ENCODE measurements at places on chromosomes 2 and 18.

DNA sequence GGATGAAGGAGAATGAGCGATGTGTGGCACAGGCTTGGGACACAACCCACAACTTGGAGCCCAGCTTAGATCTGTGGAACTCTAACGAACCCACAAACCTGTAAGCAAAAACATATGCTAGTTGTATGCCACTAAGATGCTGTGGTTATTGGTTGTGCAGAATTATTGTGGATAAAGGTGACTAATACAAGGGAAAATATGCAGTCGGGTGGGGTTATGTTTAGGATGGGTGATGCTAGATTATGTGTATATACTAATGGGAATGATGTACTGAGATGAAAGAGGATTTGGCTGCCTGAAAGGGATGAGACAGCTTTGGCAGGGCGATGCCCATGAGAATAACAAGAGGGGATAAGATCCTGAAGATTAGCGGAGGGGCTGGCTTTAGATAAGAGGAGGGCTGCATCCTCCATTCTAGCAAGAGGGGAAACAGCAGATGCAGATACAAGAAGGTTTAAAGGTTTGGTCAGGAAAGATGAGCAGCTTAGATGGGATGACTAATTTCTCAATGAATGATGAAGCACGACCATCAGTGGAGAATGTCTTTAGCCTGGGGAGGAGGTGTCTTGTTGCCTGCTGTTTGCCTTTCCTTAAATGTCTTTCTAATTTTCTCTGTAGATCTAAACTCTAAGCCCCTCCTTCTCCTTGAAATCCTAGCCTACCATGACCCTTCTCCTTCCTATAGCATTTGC, 49.6 kb downstream of the GALNT14 start:
- DNase-seq: no peak

DNA sequence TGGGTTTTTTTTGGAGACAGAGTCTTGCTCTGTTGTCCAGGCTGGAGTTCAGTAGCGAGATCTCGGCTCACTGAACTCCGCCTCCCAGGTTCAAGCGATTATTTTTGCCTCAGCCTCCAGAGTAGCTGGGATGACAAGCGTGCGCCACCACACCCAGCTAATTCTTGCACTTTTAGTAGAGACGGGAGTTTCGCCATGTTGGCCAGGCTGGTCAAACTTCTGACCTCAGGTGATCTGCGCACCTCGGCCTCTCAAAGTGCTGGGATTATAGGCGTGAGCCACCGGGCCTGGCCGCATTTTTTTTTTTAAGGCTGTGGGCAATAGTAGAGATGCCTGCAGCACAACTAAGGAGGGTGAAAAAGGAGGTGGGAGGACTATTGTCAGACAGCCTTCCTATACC, 41.7 kb upstream of the ZNF532 start:
- DNase-seq: no peak

DNA sequence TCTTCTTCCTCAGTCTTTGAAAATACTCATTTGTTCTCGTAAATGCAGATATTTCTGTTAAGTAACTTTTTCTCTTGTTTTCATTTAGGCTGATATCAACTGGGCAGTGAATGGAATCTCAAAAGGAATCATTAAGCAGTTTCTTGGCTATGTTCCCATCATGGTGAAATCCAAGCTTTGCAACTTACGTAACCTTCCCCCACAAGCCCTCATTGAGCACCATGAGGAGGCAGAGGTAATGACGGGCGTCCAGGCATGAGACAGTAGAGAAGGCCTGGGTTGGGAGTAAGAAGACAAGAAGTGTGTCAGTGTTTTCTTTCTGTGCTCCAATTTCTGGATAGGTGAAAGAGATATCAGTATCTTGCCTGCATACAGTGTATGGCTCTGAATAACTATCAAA, 5.1 kb downstream of the POLR1B start:
- DNase-seq: no peak

DNA sequence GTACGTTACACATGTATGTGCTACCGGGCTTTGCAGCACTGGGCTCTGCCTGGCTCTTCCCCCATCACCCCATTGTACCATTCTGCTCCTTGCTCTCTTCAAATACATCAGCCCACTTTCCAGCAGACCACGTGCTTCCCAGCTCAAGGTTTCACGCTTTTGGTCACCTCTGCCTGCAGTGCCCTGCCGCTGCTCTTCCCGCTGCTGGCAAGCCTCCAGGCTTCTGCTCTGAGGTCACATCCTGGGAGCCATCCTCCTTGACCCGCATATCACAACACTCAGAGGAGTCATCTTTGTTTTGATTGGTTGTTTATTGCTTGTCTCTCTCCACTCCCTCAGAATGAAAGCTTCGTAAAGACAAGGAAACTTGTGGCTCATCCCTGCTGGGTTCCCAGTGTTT, 34.1 kb downstream of the KIF5C start:
- DNase-seq: no peak

DNA sequence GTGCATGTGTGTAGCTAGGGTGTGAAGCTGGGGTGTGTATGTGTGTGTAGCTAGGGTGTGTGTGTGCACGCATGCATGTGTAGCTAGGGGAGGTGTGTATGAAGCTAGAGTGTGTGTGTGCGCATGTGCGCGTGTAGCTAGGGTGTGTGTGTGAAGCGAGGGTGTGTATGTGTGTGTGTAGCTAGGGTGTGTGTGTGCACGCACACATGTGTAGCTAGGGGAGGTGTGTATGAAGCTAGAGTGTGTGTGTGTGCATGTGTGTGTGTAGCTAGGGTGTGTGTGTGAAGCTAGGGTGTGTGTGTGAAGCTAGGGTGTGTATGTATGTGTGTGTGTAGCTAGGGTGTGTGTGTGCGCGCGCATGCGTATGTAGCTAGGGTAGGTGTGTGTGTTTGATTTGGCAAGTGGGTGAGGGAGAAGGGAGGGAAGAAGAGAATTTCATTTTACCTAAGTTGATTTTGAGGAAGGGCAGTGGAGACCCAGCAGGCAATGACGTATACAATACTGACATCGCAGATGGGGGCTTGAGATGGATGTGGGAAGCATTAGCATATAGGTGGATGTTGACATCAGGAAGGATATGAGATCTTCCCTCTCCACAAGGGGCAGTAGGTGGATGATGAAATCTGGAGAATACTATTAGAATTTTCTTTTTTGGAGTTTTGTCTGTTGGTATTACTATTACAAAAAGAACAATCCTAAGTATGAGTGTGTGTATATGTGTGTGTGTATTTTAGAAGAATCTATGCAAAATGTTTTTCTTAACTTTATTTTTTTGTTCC, 70.7 kb downstream of the PRELID3A start:
- no peak for DNase-seq

- no peak for DNase-seq
These were observed 44.0 kb upstream of the TXNDC2 start for GRCh38 chr18:9841752-9842151.

DNA sequence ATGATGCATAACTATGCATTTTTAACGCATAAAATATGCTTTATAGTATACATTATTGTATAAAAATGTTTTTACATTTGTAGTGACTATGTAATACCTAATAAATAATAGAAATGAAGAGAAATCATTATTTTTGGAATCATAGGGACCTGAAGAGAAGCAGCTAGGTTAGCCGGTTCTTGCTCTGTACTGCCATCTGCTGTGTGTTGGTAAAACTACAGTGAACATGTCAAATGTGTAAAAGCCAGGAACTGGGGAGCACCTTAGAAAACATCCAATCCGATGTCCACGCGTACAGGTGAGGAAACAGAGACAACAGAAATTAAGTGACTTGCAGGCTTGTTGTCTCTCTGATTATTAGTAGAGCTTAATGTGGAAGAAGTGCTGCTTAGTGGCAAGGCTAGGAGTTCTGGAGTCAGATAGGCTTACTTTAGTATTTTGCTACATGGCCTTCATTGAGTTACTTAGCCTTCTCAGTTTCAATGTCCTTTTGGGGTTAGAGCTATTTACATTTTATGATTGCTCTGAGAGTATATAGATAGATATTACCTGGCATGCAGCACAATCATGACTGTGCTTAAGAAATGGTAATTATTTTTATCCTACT, 386.5 kb downstream of the DLGAP1 start:
- peak; percentile 2 for DNase-seq

GRCh38 chr2:21431078-21431477, 307.3 kb downstream of the TDRD15 start:
- DNase-seq: no peak

DNA sequence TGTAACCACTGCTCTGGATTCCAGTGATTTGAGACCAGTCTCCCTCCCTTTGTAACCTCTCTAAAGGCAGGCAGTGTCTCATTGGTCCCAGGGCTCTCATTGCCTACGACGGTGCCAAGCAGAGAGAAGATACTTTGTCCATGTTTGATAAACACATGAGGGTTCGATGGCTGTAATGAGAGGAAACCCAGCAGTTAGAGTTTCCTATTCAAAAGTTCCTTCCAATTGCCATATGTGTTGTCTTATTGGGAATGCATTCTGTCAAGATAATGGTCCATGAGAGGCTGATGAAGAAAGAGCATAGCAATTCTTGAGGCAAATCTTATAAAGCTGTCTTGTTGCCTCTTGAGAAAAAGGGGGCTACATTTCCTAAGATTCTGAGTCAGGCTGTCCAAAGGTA, 292.5 kb downstream of the LRRTM1 start:
- DNase-seq: no peak

- no peak for DNase-seq
These were observed 47.1 kb upstream of the CCDC150 start for GRCh38 chr2:196592331-196592910.

DNA sequence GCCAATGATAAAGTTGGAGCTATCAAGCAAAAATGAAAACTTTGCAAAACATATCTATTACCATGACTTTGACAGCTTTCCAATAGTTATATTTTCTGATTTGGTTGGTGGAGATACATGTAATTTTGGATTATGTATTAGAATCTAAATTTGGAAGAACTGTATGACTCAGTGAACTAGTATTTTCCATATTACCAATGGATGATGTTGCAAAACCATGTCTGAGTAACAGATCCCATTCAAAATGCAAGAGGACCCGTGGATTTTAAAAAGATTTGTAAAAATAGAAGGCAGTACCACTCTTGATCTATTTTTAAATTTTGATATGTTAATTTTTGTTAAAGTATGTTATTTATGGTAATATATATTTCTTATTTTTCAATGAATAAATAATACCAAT, 83.0 kb downstream of the TAF4B start:
- DNase-seq: no peak

DNA sequence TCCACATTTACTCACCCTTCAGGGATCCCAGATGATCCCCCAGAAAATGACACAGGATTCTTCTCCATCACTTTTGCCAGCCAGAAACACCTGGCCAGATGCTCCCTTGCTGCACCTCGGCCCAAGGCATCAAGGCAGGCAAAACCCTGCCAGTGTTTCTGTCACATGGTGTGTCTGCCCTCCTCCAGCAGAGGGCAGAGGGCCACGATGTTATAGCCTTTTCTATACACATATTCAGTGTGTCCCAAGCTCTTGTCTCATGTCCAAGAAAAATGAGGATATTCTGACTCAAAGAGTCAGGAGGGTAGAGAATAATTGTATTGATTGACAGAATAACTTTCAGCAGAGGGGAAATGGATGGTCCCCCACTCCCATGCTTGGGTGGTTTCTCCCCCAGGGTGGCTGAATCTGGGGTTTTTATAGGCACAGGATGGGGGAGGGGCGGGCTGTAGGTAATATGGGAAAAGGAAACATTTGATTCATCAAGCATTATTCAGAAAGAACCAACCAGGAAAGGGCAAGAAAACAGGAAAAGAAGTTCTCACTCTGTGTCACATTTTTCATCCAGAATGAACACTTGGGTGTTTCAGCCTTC, 933.9 kb downstream of the TRIB2 start:
- DNase-seq: no peak

- no peak for DNase-seq
These were observed 3.0 kb downstream of the ACTR1B start for GRCh38 chr2:97660775-97661389.

GRCh38 chr2:102915128-102915527, 153.3 kb downstream of the TMEM182 start:
- no peak for DNase-seq

DNA sequence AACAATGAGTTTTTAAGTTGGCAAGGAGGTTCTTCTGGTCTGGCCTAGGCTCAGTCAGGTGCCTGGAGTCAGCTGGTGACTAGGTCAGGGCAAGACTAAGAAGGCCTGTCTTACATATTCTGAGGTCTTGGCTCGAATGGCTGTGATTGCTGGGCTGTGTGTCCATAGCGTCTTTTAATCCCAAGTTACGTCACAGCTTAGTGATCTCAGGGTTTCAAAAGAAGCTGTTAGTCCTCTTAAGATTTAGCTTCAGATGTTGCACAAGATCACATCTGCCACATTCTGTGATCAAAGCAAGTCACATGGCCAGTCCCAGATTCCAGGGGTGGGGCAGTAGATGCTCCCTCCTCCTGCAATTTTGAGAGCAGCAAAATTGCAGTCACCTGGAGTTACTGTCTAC, 61.3 kb downstream of the PKP4 start:
- no peak for DNase-seq

DNA sequence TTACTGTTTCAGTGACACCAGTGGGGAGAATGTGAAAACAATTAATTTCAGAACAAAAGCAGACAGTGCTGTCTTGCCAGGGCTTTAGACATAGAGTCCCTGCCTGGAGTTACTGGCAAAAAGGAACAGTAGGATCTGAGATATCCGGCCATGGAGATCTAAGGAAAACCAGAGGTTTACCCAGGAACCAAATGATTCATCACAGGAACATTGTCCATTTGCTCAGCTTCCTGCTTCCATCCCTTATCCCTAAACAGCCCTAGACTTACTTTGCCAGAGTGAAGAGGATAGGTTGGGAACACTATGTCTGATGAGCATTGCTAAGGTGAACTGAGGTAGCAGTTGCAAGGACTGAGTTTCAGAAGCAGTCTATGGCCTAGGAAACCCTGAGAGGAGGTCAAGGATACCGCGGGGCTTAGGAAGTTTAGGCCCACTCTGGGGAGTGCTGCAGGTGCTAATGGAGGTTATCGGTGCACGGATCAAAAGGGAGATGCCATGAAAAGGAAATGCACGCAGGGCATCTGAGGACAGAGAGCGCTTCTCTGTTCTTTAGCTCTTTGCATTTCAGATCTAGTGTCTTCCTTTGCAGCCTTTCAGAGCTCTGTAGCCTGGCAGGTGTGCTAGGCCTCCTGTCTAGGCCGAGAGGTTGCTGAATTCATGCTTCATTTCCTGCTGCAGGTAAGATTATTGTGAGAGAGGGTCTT, 223.9 kb downstream of the CDCA7 start:
- no peak for DNase-seq

Measured in activated CD4-positive, alpha-beta T cell treated with anti-CD3 and anti-CD28 coated beads, Interleukin-2, amount 50 U/mL, for 1 hour (primary cell).